ENCODE measurements at places on chromosomes 13 and 19.

GRCh38 chr19:40567750-40568494 lies 8.8 kb upstream of the SHKBP1 start:
- no peak for DNase-seq

DNA sequence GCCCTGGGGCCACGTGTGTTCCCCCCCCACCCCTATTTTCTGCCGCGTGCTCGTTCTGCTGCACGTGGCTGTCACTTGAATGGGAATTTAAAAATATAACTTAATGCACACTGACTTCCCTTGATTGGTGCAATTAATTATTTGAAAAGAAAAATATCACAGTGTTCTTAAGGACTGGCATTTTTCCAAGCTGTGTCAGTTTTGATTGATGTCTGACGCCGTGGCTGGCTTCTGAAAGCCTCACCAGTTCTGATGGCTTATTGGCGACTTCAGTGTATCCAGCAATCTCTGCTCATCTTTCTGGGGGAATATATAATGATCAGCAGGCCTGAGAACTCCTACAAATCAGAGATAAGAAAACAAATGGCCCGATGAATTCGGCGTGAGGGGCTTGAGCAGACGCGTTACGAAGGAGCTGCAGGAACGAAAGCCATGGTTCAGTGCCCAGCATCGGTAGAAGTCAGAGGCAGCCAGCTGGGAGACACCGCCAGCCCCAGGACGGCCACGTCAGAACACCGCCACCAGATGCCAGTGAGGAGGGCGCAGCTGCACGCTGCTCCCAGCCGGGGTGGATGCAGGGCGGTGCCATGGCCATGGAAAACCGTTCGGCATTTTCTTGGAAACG lies 111.2 kb downstream of the KDM4B start:
- DNase-seq: no peak

GRCh38 chr13:105231579-105231978 lies 1303.9 kb downstream of the EFNB2 start:
- DNase-seq: no peak

DNA sequence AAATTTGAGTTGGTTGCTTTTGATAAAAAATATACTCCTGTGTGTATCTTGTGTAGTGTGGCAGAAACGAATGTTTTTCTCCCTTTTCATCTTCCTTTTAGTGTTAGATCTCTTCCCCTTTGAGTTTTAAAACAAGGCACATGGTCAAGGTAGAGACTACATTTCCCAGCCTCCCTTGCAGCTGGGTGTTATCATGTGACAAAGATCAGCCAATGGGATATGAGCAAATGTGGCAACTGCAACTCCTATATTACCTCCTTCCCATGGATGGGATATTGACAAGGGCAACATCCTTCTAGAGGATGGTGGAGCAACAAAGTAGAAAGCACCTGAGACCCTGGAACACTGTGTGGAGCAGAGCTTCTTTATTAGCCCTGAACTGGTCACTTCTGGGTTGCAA lies 42.4 kb downstream of the ADGRE3 start:
- DNase-seq: no peak

- no peak for DNase-seq
Measured at GRCh38 chr19:1230783-1231489, 6.9 kb downstream of the CBARP start.

- DNase-seq: peak; percentile 69
Measured at GRCh38 chr13:31951215-31951678, 80.3 kb upstream of the FRY start.

DNA sequence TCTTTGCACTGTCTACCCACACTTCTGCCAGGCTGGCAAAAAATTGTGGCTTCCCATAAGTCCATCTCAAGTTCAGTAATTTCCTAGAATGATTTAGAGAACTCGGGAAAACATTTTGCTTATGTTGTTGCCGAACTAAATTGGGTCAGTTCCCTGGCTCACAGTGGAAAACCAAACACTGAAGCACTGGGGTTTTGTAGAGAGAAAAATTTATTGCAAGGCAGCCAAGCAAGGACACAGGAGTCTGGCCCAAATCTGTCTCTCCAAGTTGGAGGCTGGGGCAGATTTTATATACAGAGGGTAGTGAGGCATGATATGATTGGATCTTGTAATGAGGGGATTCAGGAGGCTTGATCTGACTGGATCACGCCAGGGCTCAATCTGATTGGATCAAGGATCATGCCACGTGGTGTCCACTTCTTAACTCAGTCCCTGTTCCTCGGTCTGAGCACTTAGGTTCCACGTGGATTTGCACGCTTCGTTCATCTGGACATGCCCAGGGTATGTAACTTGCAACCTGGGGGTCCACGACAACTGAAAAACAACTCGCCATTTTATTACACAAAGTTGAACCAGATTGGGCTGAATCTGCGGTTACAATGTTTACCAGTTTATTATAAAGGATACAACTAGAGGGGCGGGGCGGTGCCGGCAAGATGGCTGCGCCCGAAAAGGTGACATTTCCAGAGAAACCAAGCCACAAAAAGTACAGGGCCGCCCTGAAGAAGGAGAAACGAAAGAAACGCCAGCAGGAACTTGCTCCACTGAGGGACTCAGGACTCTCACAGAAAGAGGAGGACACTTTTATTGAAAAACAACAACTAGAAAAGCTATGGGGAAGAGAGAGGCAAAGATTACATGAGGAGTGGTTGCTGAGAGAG lies 7.3 kb downstream of the CD209 start:
- no peak for DNase-seq

- no peak for DNase-seq
Measured at GRCh38 chr19:29708554-29709439, 6.3 kb downstream of the C19orf12 start.

GRCh38 chr13:27339299-27339698 lies 68.7 kb downstream of the RASL11A start:
- peak; percentile 82 for DNase-seq

Measured in islet precursor cell (in vitro differentiated cells).